Stimulated activated CD4-positive, alpha-beta T cell treated with anti-CD3 and anti-CD28 coated beads, TNF-alpha, amount 100 ng/mL, for 48 hours (primary cell): ENCODE measurements at places on chromosomes 13 and 19.

GRCh38 chr19:3304871-3305423 is 61.4 kb upstream of the NFIC start:
- peak; percentile 66 for DNase-seq

DNA sequence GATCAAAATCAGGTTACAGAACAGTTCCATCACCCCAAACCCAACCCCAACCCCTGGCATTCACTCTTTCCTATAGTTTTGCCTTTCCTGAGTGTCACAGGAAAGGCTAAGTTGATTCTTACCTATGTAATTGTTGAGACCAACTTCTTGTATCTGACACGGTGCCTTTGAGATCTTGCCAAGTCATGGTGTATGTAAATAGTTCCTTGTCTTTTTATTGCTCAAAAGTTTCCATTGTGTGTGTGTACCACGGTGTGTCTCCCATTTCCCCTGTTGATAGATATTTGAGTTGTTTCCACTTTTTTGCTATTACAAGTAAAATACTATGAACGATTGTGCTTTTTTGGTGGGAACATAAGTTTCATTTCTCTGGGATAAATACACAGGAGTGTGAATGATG is 3.3 kb upstream of the IGFL2 start:
- no peak for DNase-seq

DNA sequence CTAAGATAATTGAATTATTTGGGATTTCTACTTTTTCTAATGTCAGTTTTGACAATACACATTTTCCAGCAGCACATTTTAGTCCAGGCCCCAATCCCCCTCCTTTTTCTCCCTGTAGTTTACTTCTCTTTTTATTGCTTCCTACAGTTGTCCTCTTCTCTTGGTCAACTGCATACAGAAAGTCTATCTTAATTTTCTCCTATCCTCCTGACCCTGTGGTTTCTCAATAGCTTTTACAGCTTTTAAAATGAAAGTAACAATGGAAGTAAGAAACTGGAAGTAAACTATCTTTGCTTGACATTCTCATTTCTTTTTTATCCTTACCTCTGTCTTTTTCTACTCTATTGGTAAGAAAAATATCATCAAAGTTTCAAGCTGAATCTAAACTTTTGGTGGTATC is 106.5 kb upstream of the OXGR1 start:
- DNase-seq = no peak

DNA sequence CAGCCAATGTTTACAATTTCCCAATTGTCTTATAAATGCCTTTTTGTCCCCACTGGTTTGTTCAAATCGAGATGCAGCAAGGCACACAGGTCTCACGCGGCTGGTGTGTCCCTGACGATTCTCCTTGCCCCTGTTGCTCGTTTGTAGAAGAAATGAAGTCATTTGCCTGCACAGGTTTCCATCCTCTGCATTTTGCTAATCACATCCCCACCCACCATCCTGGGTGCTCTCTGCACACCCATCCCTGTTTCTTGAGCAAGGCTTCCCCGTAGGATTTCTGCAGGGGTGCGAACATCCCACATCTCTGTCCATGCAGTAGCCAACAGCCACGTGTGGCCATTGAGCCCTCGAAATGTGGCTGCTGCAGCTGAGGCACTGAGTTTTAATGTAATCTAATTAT is 59.8 kb upstream of the SOX1 start:
- DNase-seq = no peak

GRCh38 chr19:9586764-9587163 is 2.5 kb upstream of the ZNF121 start:
- peak; percentile 62 for DNase-seq

- no peak for DNase-seq
Observed at GRCh38 chr13:78190296-78190695, 271.7 kb upstream of the EDNRB start.

DNA sequence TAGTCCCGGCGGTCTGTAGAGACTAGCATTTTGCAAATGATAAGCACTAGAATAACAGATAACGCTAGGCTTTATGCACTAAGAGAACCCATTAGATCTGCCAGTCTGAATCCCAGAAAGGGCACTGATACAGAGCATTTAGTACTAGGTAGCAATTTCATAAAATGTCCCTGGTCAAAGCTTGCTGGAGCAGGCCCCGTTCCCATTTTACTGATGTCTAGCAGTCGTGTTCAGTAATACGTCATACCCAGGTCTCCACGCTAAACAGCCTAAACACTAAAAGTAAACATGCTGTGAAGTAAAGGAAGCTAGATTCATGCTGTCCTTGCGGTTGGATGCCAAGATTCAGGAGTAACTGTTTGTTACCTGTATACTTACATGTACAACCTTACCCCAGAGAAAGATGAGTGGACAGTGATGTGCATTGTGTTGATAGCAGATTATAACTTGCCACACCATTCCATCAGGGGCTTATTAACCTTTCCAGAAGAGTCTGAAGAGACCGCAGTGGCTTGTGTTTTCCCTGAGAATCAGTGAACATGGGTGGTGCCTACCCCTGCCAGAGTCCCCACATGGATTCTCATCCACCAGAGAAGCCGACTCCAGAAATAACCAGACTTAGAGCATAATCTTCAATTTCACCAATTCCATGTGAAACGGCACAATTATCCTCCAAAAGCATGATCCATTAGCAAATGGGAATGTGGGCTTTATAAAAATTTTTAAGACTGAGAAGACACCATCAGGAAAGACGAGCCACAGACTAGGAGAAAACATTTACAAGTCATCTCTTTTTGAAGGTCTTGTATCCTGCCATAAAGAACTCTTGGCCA is 3.4 kb upstream of the RPS11 start:
- no peak for DNase-seq

GRCh38 chr19:38952395-38953165 is 21.8 kb downstream of the MRPS12 start:
- DNase-seq = no peak

DNA sequence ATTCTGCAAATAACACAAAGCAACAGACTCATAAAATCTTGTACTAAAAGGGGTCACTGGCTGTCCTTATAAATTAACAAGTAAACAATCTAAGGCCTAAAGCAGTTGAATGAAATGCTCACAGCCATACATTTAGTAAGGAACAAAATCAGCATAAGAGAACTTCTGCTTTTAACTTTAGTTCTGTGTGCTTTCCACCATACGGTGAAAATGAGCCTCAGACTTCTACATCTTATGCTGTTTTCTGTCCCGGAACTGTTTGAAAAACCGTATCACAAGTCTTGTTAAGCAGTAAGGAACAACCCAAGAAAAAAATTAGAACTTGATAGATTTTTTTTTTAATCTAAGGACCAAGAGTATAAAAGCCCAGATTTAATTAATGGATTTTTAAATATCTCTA is 549.1 kb upstream of the MIR17HG start:
- DNase-seq = no peak

DNA sequence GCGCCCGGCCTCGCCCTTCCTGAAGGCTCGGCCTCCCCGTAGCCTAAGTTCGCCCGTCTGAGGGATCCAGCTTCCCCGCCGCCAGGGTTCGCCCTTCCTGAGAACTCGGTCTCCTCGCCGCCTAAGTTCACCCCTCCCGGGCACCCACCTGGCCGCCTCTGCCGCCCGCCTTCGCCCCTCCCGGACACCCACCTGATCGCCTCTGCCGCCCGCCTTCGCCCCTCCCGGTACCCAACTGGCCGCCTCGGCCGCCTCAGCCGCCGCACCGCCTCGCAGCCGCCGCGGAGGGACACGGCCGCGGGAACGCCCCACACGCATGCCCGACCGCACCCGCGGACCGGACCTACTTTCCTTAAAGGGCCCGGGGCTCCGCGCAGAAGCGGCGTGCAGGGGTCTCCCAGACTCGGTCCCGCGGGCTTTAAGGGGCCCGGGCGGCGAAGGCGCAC is at the start of gene MOB3A:
MOB3A (minus strand) TSS at position 293 of the 446 bp plus-strand sequence. CDS start 17,766 bp downstream, outside the sequence.
- DNase-seq = peak; percentile 80

- no peak for DNase-seq
Observed at GRCh38 chr19:16014923-16015804, 61.1 kb upstream of the TPM4 start.

DNA sequence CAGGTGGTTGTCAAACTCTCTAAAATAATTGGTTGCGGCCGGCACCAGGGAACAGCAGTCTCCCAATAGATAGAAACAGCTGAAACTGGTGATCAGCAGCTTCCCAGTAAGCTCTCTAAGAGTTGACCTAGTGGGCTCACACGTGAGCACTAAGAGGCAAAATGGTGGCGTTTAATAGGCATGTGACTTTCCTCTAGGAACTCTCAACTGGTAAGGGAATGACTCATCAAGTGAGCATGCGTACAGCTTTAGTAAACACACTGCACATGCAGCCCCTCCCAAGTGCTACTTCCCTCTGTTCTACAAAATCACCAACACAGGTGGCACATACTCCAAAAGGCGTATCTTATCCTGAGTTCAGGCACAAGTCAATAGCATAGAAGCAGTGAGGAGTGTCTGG is 41.7 kb downstream of the TNFSF11 start:
- DNase-seq = no peak
